ENCODE measurements at places on chromosomes 2 and 18. TPM values are rescaled to one million over a fixed set of nuclear protein-coding genes. Genes with fewer than 3 reads are reported as not detected.

- H3K27ac ChIP-seq: no peak overlapping the region
- H3K27me3 ChIP-seq: no peaks in the 10 kb centered on the region
- no peak for DNase-seq
Observed at GRCh38 chr2:220811952-220812570, 760.0 kb downstream of the EPHA4 start.

GBX2 gene
- total RNA-seq: not detected

DNA sequence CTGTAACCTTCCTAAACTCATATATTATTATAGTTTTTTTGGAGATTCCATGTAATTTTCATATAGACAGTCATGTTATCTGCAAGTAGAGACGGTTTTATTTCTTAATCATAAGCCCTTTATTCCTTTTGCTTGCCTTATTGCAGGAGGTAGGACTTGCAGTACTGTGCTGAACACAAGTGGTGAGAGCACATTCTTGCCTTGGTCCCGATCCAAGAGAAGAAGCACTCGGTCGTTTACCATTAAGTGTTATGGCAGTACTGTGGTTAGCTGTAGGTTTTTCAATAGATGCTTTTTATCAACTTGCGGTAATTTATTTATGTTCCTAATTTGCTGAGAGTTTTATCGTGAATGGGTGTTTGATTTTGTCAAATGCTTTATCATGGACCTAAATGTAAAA lies 305.7 kb downstream of the DYSF start:
- H3K27ac ChIP-seq: no peak overlapping the region
- no peak for DNase-seq
- no peaks in the 10 kb centered on the region for H3K27me3 ChIP-seq
- H3K4me3 ChIP-seq: no peak overlapping the region
- no peaks in the 10 kb centered on the region for H3K4me1 ChIP-seq

- no peak overlapping the region for H3K4me3 ChIP-seq
Observed at GRCh38 chr2:30653847-30654246, 153.4 kb downstream of the CAPN13 start.
